Naive thymus-derived CD4-positive, alpha-beta T cell (primary cell): ENCODE measurements at places on chromosomes 11 and 22. TPM values are rescaled to one million over a fixed set of nuclear protein-coding genes. Genes with fewer than 3 reads are reported as not detected.

DNA sequence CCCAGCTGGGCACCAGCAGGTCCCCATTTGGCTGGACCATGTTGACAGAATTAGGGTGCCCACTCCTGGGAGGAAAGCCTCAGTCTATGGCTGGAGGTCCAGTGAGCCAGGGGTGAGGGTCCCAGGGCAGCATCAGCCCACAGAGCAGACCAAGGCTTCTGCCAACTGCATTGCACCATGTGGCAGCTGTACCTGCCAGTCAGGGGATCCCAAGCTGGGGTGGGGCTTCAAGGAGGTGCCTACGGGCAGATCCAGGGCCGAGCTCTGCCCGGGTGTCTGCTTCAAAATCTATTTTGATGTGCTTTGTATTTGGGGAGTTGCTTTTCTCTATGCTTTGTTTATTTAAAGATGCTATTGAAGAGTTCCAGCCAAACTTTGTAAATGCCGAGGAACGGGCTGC is 10.4 kb downstream of the GP1BB start:
- H3K4me3 ChIP-seq, result no peak overlapping the region
- H3K27me3 ChIP-seq, result no peaks in the 10 kb centered on the region
- H3K36me3 ChIP-seq, result no peaks in the 10 kb centered on the region
- no peak for DNase-seq
- H3K27ac ChIP-seq, result no peak overlapping the region

GRCh38 chr11:94400839-94401772 is at the start of gene GPR83:
Gene GPR83 (minus strand): TSS chr11:94401419. CDS start chr11:94401247, 172 bp downstream.
- no peak for DNase-seq
- H3K27ac ChIP-seq, result no peak within 1 kb of the TSS
- no peaks in the 10 kb centered on the region for H3K27me3 ChIP-seq

Gene USP2
- total RNA-seq, result 0.07 and 0.36 TPM in 2 replicates

Gene PAAF1
- total RNA-seq, result 12.4 TPM

DNA sequence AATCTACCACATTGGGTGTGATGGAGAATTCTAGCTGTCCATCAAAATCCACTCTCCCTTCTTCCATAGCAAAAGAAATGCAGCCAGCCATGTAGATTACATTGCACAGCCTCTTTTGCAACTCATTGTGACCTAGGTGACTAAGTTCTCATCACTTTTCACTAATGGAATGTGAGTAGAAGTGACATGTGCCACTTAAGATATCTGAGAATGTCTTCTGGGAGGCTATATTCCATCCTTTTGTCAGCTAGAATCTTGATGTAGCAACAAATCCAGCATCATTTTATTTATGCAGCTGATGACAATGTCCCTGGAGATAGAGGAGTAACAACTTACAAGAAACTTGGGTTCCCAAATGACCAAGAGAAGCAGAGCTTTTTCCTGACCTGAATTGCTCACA is 61.5 kb upstream of the API5 start:
- no peaks in the 10 kb centered on the region for H3K4me1 ChIP-seq
- H3K27me3 ChIP-seq, result no peaks in the 10 kb centered on the region
- no peak overlapping the region for H3K4me3 ChIP-seq

DNA sequence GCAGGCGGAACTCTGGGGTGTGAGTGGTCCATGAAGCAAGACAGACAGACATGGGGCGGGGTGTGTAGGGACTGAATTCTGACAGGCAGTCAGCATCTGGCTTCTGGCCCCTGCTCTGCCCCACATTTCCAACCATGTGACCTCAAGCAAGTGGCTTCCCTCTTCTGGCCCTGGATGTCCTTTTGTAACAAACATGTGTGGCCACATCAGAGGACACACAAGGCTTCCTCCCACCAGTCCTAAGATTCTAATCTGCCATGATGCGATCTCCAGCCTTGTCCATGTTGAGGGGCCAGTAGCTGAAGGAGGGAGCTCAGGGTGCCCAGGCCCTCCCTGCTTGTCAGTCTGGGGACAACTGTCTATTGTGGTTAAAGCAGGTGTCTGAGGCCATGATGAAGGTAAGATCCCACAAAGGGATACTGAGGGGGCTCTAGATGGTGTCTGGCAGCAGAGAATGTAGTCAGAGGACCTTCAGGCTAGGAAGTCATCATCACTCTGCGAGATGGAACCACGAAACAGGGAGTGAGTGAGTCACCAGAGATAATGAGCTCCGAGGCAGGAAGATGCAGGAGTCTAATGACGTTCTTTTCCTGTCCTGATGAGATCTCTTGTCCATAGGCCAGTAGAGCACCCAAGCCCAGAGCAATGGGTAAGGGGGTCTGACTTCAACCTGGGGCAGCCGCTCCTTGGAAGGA is 27.4 kb downstream of the DRD2 start:
- no peak overlapping the region for H3K4me3 ChIP-seq
- no peak overlapping the region for H3K27ac ChIP-seq
- no peaks in the 10 kb centered on the region for H3K36me3 ChIP-seq
- no peak for DNase-seq

- DNase-seq, result no peak
- no peaks in the 10 kb centered on the region for H3K27me3 ChIP-seq
- no peak overlapping the region for H3K27ac ChIP-seq
Measured at GRCh38 chr11:124194293-124195188, 11.4 kb downstream of the OR10D3 start.

- H3K4me3 ChIP-seq, result no peak overlapping the region
- no peaks in the 10 kb centered on the region for H3K27me3 ChIP-seq
- no peak for DNase-seq
- no peaks in the 10 kb centered on the region for H3K36me3 ChIP-seq
Measured at GRCh38 chr11:95562196-95562921, 227.2 kb downstream of the FAM76B start.

DNA sequence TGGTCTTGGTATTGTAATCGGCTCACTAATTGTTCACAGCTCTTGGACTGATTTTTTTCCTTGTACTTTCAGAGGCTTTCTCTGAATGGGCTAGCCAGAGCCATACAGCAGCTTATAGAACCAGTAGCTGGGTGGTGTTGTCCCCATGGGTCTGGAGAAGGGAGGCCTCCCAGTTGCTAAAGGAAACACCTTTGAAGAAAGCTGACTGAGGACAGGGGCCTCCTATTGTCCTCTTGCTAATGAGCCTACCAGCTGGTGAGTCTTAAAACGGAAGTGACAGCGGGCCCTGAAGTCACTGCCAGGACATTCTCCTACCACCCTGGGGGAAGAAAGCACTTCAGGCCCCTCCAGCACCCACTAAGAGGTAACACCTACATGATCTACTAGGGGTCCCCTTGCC is 9.9 kb downstream of the FADS3 start:
- H3K36me3 ChIP-seq, result no peaks in the 10 kb centered on the region
- DNase-seq, result no peak
- no peaks in the 10 kb centered on the region for H3K27me3 ChIP-seq
- no peaks in the 10 kb centered on the region for H3K4me1 ChIP-seq
- H3K27ac ChIP-seq, result no peak overlapping the region
- no peak overlapping the region for H3K4me3 ChIP-seq

DNA sequence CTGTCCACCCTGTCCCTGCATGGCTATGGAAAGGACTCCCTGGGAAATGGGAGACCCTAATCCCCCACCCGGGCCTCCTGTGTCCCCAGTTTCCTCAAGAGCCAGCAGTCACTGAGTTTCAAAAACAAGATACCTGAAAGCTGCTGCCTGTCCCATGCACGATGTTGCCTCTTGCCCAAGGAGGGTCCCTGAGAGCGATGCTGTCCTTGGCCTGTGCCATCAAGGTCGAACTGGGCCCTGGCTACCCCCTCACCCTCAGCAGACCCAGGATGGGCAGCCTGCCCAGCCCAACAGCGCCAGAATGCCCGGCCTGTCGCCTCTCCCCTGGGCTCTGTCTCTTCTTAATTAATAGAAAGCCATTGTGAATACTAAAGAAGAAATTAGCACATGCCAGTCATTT is 104.5 kb upstream of the LMO1 start:
- H3K27ac ChIP-seq, result no peak overlapping the region
- no peak overlapping the region for H3K4me3 ChIP-seq
- H3K36me3 ChIP-seq, result no peaks in the 10 kb centered on the region
- no peaks in the 10 kb centered on the region for H3K27me3 ChIP-seq
- no peak for DNase-seq
- H3K4me1 ChIP-seq, result no peaks in the 10 kb centered on the region

GRCh38 chr11:41116970-41117369 is 342.5 kb downstream of the LRRC4C start:
- DNase-seq, result no peak
- H3K4me1 ChIP-seq, result no peaks in the 10 kb centered on the region
- H3K27ac ChIP-seq, result no peak overlapping the region
- H3K36me3 ChIP-seq, result no peaks in the 10 kb centered on the region

Gene DDX25
- total RNA-seq, result not detected

- H3K27ac ChIP-seq, result no peak overlapping the region
- H3K4me1 ChIP-seq, result no peaks in the 10 kb centered on the region
- H3K36me3 ChIP-seq, result no peaks in the 10 kb centered on the region
- no peak overlapping the region for H3K4me3 ChIP-seq
- DNase-seq, result no peak
- H3K27me3 ChIP-seq, result no peaks in the 10 kb centered on the region
Measured at GRCh38 chr22:29011240-29012100, 50.2 kb downstream of the C22orf31 start.

GRCh38 chr11:48216510-48216909 is at the start of gene OR4B1:
Gene OR4B1 (plus strand): TSS chr11:48216810. CDS start chr11:48216810, 0 bp downstream.
- no peak for DNase-seq
- H3K27me3 ChIP-seq, result no peaks in the 10 kb centered on the region
- H3K4me1 ChIP-seq, result no peaks in the 10 kb centered on the region
- H3K27ac ChIP-seq, result no peak within 1 kb of the TSS
- H3K36me3 ChIP-seq, result no peaks in the 10 kb centered on the region

DNA sequence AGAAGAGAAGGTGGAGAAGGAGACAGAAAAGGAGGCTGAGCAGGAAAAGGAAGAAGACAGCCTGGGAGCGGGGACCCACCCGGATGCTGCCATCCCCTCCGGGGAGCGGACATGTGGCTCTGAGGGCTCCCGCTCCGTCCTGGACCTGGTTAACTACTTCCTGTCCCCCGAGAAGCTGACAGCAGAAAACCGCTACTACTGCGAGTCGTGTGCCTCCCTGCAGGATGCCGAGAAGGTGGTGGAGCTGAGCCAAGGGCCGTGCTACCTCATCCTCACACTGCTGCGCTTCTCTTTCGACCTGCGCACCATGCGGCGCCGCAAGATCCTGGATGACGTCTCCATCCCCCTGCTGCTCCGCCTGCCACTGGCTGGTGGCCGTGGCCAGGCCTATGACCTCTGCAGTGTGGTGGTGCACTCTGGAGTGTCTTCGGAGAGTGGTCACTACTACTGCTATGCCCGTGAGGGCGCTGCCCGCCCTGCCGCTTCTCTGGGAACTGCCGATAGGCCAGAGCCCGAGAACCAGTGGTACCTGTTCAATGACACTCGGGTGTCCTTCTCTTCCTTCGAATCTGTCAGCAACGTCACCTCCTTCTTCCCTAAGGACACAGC is 21.4 kb downstream of the USP35 start:
- H3K4me3 ChIP-seq, result no peak overlapping the region
- H3K27ac ChIP-seq, result no peak overlapping the region
- no peaks in the 10 kb centered on the region for H3K27me3 ChIP-seq
- no peaks in the 10 kb centered on the region for H3K4me1 ChIP-seq
- H3K36me3 ChIP-seq, result no peaks in the 10 kb centered on the region
- DNase-seq, result no peak

GRCh38 chr11:109037856-109038780 is 373.2 kb downstream of the DDX10 start:
- H3K4me1 ChIP-seq, result no peaks in the 10 kb centered on the region
- H3K27me3 ChIP-seq, result no peaks in the 10 kb centered on the region
- H3K4me3 ChIP-seq, result no peak overlapping the region
- H3K36me3 ChIP-seq, result no peaks in the 10 kb centered on the region
- no peak for DNase-seq

DNA sequence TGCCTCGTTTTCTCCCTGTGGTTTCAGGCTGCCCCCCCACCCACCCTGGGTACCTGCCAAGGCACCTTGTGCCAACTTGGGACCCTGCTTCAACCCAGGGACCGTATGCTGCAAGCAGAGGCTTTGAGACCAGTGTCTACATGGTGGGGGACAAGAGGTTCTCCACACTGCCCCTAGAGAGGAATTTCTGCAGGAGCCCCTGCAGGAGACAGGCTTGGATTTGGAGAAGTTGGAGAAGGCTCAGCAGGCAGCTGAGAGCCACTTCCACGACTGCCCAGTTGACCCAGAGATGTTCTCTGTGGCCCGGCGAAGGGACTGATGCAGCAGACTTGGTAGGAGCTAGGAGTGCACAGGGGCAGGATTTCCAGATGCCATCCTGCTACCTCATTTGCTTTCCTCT is 20.1 kb upstream of the NNMT start:
- no peak for DNase-seq
- H3K4me3 ChIP-seq, result no peak overlapping the region
- H3K27ac ChIP-seq, result no peak overlapping the region
- H3K27me3 ChIP-seq, result no peaks in the 10 kb centered on the region

Gene FAM227A
- total RNA-seq, result 0.24 TPM

GRCh38 chr11:35089666-35090065 is 49.3 kb upstream of the CD44 start:
- H3K4me3 ChIP-seq, result no peak overlapping the region
- H3K4me1 ChIP-seq, result peaks cover 36% of the 10 kb centered on the region
- H3K36me3 ChIP-seq, result no peaks in the 10 kb centered on the region

DNA sequence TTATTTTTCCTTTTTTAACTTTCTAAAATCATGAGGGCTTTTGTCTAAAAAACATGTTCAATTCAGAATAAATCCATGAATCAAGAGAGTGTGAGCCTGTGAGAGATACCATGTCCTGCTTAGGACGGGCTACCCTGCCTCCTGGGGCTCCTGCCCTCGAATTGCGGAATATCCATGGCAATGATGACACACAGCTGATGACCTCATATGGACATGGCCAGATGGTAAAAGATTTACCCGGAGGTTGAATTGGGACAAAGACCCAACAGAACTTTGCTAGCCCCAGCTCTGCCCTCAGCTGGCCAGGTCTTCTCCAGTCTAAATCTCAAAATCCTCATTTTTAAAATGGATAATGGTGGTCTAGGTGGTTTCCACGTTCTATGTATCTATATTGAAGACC is 538.1 kb upstream of the API5 start:
- DNase-seq, result no peak
- H3K4me3 ChIP-seq, result no peak overlapping the region
- no peaks in the 10 kb centered on the region for H3K4me1 ChIP-seq
- no peak overlapping the region for H3K27ac ChIP-seq
- no peaks in the 10 kb centered on the region for H3K36me3 ChIP-seq

GRCh38 chr22:28716686-28717085 is 24.9 kb downstream of the CHEK2 start:
- H3K27me3 ChIP-seq, result no peaks in the 10 kb centered on the region
- H3K36me3 ChIP-seq, result no peaks in the 10 kb centered on the region
- H3K4me3 ChIP-seq, result no peak overlapping the region
- no peak overlapping the region for H3K27ac ChIP-seq

- no peaks in the 10 kb centered on the region for H3K27me3 ChIP-seq
- no peaks in the 10 kb centered on the region for H3K36me3 ChIP-seq
- no peak overlapping the region for H3K4me3 ChIP-seq
- no peak overlapping the region for H3K27ac ChIP-seq
Measured at GRCh38 chr11:36929401-36929800, 331.4 kb upstream of the RAG2 start.

- DNase-seq, result no peak
- no peaks in the 10 kb centered on the region for H3K36me3 ChIP-seq
- H3K4me3 ChIP-seq, result no peak overlapping the region
- no peak overlapping the region for H3K27ac ChIP-seq
- H3K27me3 ChIP-seq, result no peaks in the 10 kb centered on the region
- H3K4me1 ChIP-seq, result peaks cover 33% of the 10 kb centered on the region
Measured at GRCh38 chr11:73388265-73389133, 12.3 kb downstream of the RELT start.

GRCh38 chr11:130163346-130164220 is 4.0 kb downstream of the ST14 start:
- no peak overlapping the region for H3K27ac ChIP-seq
- no peak overlapping the region for H3K4me3 ChIP-seq

GRCh38 chr11:75468534-75469340 is 35.7 kb upstream of the KLHL35 start:
- no peaks in the 10 kb centered on the region for H3K27me3 ChIP-seq
- DNase-seq, result no peak
- no peaks in the 10 kb centered on the region for H3K4me1 ChIP-seq
- H3K36me3 ChIP-seq, result no peaks in the 10 kb centered on the region
- no peak overlapping the region for H3K4me3 ChIP-seq
